ENCODE measurements at places on chromosomes 4 and X.
A peak's percentile ranks its signal among the peaks of the same experiment; 100 is the strongest.

GRCh38 chr4:174244441-174244840 lies 39.0 kb downstream of the FBXO8 start:
- DNase-seq = no peak

DNA sequence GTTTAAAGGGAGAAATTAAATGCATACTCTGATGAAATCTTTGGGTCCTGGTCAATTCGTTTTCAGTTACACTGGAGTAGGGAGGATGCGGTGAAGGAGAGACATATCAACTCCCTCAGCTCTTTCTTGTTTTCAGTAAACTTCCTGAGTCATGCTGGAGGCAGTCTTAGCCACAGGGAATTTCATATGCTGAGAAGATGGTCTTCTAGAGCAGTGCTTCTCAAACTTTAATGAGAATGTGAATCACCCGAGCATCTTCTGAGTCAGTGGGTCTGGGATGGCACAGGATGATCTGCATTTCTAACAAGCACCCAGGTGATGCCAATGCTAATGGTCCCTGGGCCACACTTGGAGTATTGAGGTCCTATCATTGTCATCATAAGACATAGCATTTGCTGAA lies 214.5 kb downstream of the KIT start:
- DNase-seq = no peak

GRCh38 chr4:42401171-42401570 lies 3.9 kb downstream of the SHISA3 start:
- no peak for DNase-seq

DNA sequence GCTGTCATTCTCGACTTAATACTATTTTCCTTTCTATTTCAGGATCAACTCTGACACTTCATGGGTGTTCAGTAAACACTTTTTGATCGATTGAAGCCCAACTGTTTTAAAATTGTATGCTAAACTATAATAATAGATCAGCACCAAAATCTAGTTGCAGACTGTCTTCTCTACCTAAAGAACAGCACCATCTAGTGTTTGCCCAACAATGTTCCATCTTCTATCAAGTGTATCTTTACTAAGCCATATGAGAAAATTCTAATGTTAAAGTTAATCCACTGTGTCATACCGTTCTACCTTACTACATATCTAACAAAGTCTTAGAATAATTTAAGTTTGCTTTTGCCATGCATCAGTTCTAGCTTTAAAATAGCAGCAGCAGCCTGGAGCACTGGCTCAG lies 113.0 kb upstream of the PRDX4 start:
- no peak for DNase-seq

DNA sequence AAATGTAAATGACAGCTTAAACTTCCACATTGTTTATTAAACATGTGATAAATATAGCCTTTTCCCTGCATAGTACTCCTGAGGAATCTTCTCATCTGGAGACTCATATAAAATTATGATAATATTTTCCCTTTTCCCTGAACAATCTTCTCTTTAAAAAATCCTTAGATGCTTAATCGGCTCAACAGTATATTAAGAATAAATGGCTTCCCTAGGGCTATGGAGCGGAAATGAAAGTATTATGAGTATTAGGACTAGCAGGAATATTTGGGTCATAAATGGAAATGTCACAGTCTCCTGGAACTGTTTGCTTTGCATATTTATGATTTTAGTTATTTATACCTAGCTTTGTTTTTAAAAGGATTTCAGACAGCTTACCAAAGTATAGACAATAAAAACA lies 200.7 kb upstream of the PDE5A start:
- DNase-seq = no peak

- DNase-seq = no peak
Observed at GRCh38 chr4:15131551-15131950, 129.3 kb downstream of the CPEB2 start.

DNA sequence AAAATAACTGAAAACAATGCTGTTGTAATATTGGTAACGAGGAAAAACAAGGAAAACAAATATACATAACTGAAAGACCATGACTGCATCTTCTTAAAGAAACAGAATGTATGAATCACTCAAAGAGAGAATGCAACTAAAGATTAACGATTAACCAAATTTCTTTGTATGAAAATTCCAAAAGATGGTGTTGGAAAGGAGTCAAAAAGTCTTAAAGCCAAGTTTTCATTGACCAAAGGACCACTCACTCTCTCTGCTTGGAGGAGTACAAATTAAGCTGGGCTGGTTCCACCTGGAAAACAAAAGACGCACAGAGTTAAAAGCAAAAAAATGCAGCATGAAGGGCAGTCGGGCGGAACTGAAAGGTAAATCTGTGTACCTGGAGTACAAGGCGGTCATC lies 1.8 kb downstream of the DCAF12L1 start:
- no peak for DNase-seq

GRCh38 chrX:21702725-21703124 lies 44.6 kb upstream of the KLHL34 start:
- DNase-seq = no peak

DNA sequence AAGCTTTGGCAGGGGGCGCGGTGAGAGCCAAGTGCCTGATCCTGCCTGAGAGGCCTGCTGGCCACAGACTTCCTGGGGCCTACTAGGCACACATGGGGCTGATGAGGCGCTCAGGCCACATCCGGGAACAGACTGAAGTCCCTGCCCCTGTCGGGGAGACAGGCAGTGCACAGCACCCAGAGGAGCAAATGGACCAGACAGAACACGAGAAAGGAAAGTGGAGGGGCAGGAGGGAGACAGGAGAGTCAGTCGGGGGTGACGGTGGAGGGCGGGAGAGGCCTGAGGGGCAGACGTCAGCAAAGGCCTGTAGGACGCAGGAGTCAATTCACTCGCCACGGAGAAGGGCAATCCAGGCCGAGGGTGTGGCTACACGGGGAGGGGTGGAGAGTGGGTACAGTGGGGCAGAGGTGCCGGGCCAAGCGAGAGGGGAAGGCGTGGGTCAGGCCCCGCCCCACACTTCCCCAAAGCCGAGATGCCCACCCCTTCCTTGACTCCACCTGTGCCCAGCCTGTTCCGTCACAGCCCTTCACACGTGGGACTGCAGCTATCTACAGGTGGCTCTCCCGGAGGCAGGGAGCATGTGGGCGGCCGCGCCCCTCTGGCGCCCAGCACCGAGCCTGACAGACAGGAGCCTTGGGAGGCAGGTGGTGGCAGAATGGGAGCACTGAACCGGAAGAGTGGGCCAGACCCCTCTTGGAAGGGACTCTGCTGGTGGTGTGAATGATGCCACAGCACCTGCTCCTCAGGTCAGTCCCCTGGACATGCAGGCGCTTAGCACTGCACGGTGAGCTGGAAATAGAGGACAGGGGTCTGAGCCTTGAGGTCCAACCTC lies 20.5 kb downstream of the NOP14 start:
- peak; percentile 22 for DNase-seq

GRCh38 chr4:82499738-82500434 lies 61.9 kb downstream of the TMEM150C start:
- DNase-seq = no peak

DNA sequence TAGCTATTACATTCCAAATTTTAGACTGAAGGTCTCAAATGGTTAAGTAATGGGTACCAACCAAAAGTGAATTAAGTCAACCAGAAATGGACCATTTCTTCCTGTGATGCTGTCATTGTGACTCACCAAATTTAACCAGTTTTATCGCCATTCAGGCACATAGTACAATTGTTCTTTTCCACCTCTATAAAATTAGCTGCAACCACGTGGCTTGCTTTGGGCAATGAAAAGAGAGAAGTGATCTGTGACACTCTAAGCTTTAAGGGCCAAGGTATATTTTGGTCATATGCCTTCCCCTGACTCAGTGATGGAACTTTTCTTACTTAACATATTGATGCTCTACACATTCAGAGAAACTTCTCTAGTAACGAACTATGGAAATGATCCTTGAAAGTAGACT lies 20.3 kb upstream of the PHF8 start:
- DNase-seq = no peak

GRCh38 chr4:120850018-120850599 lies 72.4 kb downstream of the PRDM5 start:
- DNase-seq = no peak

GRCh38 chr4:57051095-57051494 lies 59.1 kb downstream of the IGFBP7 start:
- DNase-seq = no peak

- no peak for DNase-seq
Observed at GRCh38 chr4:11685481-11685880, 256.8 kb upstream of the HS3ST1 start.

DNA sequence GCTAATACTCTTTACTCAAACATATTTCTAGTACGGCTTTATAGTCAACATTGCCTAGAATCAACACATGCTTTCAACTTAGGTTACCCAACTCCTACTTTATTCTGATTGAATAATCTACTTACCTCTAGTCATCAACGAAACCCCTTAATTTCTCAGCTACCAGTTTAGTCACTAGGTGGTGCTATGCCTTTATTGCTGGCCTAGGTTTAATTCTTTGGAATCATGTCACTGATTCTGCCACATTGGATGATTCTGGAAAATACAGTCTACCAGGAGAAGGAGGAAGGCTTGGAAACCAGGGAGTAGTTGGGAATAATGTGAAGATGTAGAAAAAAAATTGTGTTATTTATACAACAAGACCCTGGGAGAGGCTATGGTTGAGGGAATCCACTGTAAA lies 167.7 kb downstream of the DCAF12L2 start:
- DNase-seq = no peak

GRCh38 chr4:95232358-95233156 lies 316.2 kb downstream of the UNC5C start:
- DNase-seq = no peak

DNA sequence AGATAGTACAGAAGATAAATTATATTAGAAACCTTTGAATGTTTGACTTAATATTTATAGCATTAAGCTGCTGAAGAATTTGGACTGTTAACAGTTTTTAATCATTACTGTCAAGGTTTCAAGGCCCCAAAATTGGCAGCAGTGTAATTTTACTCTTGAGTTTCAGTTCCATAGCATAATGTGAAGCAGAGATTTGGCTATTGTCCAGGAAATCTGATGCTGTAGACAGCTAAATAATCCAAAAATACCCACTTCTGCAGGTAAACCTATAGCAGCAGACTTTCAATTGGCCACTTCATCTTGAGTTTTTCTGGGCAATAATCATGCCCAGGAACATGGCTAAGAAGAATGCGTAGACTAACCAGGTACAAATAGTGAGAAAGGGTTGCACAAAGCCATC lies 85.0 kb downstream of the RCHY1 start:
- DNase-seq = no peak

GRCh38 chrX:124369722-124370121 lies 23.4 kb downstream of the SH2D1A start:
- DNase-seq = no peak

- no peak for DNase-seq
Observed at GRCh38 chr4:186886759-186887158, 163.1 kb upstream of the FAT1 start.

- DNase-seq = no peak
Observed at GRCh38 chrX:141341743-141342142, 99.4 kb upstream of the SPANXC start.

- DNase-seq = peak; percentile 72
Observed at GRCh38 chrX:107731831-107732502, 43.6 kb downstream of the TSC22D3 start.

- no peak for DNase-seq
Observed at GRCh38 chrX:69457756-69458155, 46.4 kb upstream of the NALF2 start.

- no peak for DNase-seq
Observed at GRCh38 chr4:40280586-40280985, 54.5 kb upstream of the CHRNA9 start.

DNA sequence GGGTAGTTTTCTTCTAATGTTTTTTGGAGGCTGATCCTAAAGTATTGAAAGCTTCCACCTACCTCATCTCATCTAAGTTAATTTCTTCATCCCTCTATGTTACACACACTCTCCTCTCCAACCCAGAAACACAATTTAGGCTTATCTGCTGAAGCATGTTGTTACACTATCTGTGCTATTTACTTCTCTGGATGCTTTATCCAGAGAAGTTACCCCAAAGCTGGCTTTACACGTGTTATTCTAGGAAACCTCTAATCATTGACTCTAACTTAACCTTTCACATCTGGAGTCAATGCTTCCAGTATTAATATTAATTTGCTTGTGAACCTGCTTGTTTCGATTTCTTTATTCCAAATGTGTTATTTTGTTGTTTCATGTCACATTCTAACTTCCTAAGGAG lies 87.3 kb upstream of the NMU start:
- DNase-seq = no peak

Measured in femur (tissue), 1 donor.